AG04450 (cell line): ENCODE measurements at places on chromosomes 16 and 17. TPM values are rescaled to one million over a fixed set of nuclear protein-coding genes. Genes with fewer than 3 reads are reported as not detected.

GRCh38 chr16:67483150-67483549 lies at the start of gene AGRP:
AGRP (minus strand) TSS chr16:67483547; CDS start chr16:67483398, 149 bp downstream.
- DNase-seq = no peak

GRCh38 chr16:72500545-72500944 lies 328.6 kb upstream of the PMFBP1 start:
- no peak for DNase-seq

DNA sequence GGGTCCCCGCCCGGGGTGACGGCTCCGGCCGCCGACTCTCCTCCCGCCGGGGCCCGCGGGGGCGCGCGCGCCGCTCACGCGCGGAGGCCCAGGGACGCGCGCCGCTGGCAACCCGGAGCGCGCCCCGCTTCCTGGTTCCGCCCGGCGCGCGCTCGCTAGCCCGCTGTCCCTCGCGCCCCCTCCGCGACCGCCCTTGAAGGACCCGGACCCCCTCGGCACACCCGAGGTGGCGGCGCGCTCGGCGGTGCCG lies at the start of gene STAT5B:
STAT5B (minus strand) TSS at position 33 of the 250 bp plus-strand sequence. CDS start 44,264 bp downstream, outside the sequence.
- no peak for DNase-seq

DNA sequence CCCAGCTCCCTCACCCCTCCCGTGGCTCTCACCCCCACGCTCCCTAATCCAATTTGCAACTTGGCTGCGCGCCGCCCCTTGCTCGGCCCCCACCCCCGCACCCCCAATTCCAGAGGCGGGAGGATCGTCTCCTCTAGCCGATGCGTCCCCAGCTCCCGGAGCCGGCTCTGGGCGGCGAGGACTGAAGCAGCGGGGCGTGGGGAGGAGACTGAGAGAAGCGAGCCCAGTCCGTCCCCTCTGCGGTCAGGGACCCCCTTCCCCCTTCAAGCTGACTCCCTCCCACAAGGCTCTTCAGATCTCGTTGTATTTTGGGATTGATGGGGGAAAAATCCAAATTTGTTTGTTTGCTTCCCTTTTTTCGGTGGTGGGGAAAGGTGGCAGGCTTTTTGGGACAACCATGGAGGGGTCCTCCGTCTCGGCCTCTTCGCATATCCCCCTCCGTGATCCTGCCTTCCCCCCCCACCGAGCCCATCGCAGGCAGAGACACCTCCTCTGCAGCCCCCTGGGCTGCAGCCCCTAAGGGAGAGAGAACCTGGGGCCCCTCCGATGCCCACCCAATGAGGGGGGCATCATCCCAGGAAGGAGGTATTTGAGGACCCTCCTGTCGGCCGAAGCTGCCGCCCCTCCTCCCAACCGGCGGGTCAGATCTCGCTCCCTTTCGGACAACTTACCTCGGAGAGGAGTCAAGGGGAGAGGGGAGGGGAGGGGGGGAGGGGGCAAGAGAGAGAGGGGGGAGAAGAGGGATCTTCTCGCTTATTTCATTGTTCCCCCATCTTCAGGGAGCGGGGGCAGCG lies 466 bp downstream of the NEUROD2 start:
- DNase-seq = no peak

Gene BANP
- 18.5 and 18.6 TPM in 2 replicates for polyA plus RNA-seq

Gene TMEM100
- polyA plus RNA-seq = 0.63 and 0.67 TPM in 2 replicates

Gene FBXW10
- 0.04 and 0.09 TPM in 2 replicates for polyA plus RNA-seq

Gene CIAO3
- 14.4 and 17.6 TPM in 2 replicates for polyA plus RNA-seq
